ENCODE measurements at places on chromosomes 7 and 10.

DNA sequence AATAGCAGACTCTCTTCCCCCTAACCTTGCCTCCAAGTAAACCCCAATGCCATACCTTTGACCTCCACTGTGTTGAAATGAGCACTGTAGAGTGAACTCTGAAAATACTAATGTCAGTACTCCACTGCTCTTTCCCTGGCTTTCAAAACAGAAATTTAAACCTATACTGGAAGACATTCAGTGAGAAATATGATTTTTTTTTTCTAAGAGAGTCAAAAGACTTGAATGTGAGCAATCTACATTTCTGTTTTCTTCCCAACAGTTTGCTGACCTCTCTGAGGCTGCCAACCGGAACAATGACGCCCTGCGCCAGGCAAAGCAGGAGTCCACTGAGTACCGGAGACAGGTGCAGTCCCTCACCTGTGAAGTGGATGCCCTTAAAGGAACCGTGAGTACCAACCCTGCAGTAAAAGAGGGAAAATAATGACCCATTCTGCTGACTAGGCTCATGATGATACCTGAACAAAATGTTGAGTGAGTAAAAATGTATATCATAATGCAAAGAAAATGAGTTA is 6.4 kb downstream of the VIM start:
- DNase-seq, result no peak

- no peak for DNase-seq
Observed at GRCh38 chr10:73093922-73094850, 2.5 kb downstream of the P4HA1 start.

DNA sequence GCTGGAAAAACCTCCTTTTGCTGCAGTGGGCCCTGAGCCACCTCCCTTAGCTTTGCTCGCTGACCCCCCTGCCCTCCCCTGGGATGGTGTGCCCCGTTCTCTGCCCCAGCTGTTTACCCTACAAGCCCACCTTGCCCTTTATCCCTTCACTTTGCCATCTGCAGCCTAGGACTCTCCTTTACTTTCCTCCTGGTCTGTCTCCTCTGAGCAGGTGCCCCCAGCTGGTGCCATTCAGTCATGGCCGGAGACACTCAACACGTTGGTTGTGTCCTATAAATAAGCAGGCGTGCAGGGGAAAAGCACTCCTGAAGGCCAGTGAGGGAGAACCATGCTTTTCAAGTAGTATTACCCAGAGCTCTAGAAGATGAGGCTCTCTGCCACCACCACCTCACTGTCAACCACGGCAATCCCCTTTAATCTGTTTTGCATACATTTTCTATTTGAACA is 6.1 kb downstream of the RASSF4 start:
- no peak for DNase-seq

- no peak for DNase-seq
Observed at GRCh38 chr10:99329304-99329553, at the start of gene CNNM1. Gene CNNM1, plus strand, starts transcription at chr10:99329356. Its CDS starts 32 bp downstream, at chr10:99329388.

GRCh38 chr10:76523791-76524351 is 1092.4 kb downstream of the LRMDA start:
- no peak for DNase-seq

- DNase-seq, result no peak
Observed at GRCh38 chr7:136290351-136290750, 313.2 kb upstream of the MTPN start.

Measured in vagina (tissue), 2 donors.